ENCODE measurements at places on chromosomes 11 and 22. TPM values are rescaled to one million over a fixed set of nuclear protein-coding genes. Genes with fewer than 3 reads are reported as not detected.

OR10A2 gene
- polyA plus RNA-seq: not detected

ZNF215 gene
- polyA plus RNA-seq: not detected

SHISAL1 gene
- not detected for polyA plus RNA-seq

RBFOX2 gene
- 0.86 TPM for polyA plus RNA-seq

HARBI1 gene
- 12.9 TPM for polyA plus RNA-seq

USP2 gene
- polyA plus RNA-seq: not detected

TPBGL gene
- 0.23 TPM for polyA plus RNA-seq

HDAC10 gene
- polyA plus RNA-seq: 7.5 TPM

OR4D5 gene
- not detected for polyA plus RNA-seq

CHADL gene
- polyA plus RNA-seq: 0.70 TPM

DDB1 gene
- polyA plus RNA-seq: 120 TPM

EFCAB6 gene
- 0.22 TPM for polyA plus RNA-seq

FIBIN gene
- polyA plus RNA-seq: not detected

RAC2 gene
- polyA plus RNA-seq: 1,206 TPM

EMID1 gene
- polyA plus RNA-seq: 0.31 TPM

MYEOV gene
- polyA plus RNA-seq: not detected

TRPC6 gene
- polyA plus RNA-seq: not detected

PTPN5 gene
- not detected for polyA plus RNA-seq

HBG1 gene
- polyA plus RNA-seq: not detected

PARVA gene
- 0.59 TPM for polyA plus RNA-seq

TNNT3 gene
- not detected for polyA plus RNA-seq

KRTAP5-3 gene
- polyA plus RNA-seq: not detected

OR8A1 gene
- not detected for polyA plus RNA-seq

SLC17A6 gene
- polyA plus RNA-seq: not detected

HPX gene
- polyA plus RNA-seq: not detected

RAB3IL1 gene
- not detected for polyA plus RNA-seq

GGTLC2 gene
- not detected for polyA plus RNA-seq

Data from CD8-positive, alpha-beta memory T cell (primary cell).